ENCODE measurements at places on chromosomes 4 and X.
A peak's percentile ranks its signal among the peaks of the same experiment; 100 is the strongest.

DNA sequence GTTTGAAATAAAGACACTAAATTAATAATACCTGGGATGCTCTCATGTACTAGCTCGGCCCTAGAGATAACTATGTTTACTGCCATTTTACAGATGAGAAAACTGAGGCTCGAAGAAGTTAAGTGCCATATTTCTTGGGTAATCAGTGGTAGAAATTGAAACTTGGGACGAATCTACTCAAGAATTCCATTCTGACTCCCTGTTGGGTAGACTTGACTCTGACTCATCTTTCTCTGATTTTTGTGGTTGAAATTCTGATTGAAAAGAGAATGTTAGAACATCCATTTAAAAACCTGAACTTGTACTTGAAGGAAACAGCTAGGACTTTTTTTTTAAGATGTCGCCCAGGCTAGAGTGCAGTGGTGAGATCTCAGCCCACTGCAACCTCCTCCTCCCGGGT is 50.1 kb upstream of the NSUN7 start:
- DNase-seq: peak; percentile 31

DNA sequence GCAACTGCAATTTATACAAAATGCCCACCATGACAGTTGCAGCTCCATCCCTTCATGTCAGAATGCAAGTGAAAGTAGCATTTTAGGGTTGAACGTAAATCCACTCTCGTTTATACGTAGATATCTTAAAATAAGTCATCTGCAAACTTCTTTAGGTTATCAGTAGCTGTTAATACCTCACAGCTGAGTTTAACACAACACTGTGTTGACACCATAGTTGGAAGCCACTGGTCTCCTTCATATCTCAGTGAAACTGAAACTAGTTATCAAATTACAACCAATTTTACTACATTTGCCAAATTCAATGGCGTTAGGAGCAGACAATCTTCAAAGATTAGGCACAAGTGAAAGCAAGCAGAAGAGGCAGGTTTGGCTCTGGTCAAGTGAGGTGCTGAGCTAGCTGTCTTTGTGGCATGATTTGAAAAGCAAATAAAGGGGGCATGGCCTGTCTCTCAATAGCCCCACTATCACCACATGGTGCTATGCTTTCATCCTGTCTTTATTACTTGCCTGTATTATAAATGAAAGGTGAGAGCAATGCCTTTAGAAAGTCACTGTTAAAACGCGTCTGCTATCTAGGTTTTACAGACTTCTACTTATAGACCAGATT is 12.3 kb downstream of the PPP3CA start:
- DNase-seq: no peak

GRCh38 chrX:120672389-120672788 is 42.5 kb upstream of the C1GALT1C1 start:
- DNase-seq: peak; percentile 85

DNA sequence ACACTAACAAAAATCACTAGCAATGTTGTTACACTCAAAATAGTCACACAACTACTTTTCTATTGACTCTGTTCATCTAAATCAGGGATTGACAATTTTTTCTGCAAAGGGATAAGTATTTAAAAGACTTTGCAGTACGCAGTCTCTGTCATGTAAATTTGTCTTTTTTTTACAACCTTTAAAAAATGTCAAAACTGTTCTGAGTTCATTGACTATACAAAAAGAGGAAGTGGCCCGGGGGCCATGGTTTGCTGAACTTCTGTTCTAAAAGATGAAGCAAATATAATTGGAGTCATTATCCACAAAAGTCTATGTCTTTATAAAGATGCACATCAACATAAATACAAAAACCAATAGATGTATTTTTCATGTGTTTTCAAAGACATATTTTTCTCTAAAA is 1310.3 kb downstream of the RPA4 start:
- DNase-seq: no peak
